ENCODE measurements at places on chromosomes 7 and 10.

- no peaks in the 10 kb centered on the region for H3K36me3 ChIP-seq
- H3K27me3 ChIP-seq = no peaks in the 10 kb centered on the region
- DNase-seq = no peak
- no peak overlapping the region for H3K4me3 ChIP-seq
- no peaks in the 10 kb centered on the region for H3K4me1 ChIP-seq
Measured at GRCh38 chr7:97219237-97219636, 101.7 kb downstream of the SDHAF3 start.

DNA sequence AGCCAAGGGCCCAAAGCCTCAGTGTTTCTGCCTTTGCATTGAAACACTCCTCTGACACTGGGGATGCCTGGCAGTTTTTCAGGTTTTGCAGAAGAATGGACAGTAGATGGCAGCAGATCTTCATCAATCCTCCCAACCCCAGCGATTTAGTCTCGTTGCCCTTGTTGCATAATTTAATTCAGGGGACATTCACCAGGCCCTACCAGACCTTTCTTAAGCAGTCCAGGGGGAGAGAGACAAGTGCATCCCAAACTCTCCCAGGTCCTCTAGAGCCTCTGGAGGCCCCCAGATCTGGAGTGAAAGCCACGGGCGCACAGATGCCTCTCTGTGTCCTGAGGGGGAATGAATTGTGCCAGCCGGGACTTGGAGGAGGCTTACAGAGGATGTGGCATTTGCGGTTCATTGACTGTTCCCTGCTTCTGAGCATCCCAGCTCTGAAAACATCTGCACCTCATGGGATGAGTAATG, 29.6 kb downstream of the MINDY4 start:
- no peak overlapping the region for H3K27ac ChIP-seq
- H3K27me3 ChIP-seq = no peaks in the 10 kb centered on the region

GRCh38 chr7:12431886-12432556, 28.4 kb upstream of the VWDE start:
- no peak for DNase-seq
- no peak overlapping the region for H3K27ac ChIP-seq
- H3K27me3 ChIP-seq = no peaks in the 10 kb centered on the region

- H3K4me1 ChIP-seq = no peaks in the 10 kb centered on the region
- H3K4me3 ChIP-seq = peak within 1 kb of the TSS; percentile 53
- H3K27me3 ChIP-seq = peaks cover 25% of the 10 kb centered on the region
- no peaks in the 10 kb centered on the region for H3K36me3 ChIP-seq
Measured at GRCh38 chr10:13528875-13529713, at the start of gene BEND7. BEND7 (minus strand) TSS chr10:13529014; CDS start chr10:13528533, 481 bp downstream.

DNA sequence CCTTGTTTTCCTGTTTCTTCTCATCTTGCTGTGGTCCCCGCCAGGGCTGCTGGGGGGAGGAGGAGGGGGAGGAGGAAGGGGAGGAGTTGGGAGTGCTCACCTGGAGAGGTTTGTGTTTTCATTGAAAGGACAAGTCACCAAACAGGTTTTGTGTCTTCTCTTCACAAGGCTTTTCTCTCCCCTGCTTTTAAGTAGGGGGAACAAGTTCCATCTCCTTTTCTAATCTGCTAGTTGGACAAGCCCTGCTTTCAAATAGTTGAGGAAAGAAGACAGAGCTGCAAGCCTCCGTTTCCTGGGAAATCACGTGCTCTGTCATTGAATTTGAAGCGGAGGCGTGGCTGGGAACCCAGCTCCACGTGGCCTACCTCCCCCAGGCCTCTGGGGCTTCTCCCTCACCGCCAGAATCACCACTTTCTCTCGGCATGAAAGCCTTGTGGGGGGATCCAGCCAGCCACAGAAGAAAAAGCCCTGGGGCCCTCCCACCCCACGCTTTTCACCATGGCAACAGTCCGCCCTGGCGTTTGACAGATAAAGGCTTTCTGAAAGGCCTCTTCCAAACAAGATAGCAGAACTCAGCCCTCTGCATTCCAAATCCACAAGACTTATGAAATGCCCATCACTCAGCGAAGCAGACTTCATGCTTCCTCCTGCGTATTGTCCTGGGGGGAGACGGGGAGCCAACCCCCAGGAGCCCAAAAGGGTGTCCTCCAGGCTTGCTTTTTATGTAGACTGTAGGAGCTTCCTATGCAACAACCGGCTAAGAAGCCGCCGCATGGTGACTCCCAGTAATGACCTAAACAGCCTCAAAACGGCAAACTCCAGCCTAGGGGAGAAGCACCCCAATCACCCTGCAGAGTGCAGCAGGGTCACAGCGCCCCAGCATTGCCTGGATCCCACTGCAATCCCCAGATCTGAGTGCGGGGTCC, 51.7 kb downstream of the PROSER2 start:
- H3K4me3 ChIP-seq = no peak overlapping the region
- no peak for DNase-seq
- H3K4me1 ChIP-seq = no peaks in the 10 kb centered on the region
- H3K36me3 ChIP-seq = no peaks in the 10 kb centered on the region
- peaks cover 24% of the 10 kb centered on the region for H3K27me3 ChIP-seq
- H3K27ac ChIP-seq = no peak overlapping the region

DNA sequence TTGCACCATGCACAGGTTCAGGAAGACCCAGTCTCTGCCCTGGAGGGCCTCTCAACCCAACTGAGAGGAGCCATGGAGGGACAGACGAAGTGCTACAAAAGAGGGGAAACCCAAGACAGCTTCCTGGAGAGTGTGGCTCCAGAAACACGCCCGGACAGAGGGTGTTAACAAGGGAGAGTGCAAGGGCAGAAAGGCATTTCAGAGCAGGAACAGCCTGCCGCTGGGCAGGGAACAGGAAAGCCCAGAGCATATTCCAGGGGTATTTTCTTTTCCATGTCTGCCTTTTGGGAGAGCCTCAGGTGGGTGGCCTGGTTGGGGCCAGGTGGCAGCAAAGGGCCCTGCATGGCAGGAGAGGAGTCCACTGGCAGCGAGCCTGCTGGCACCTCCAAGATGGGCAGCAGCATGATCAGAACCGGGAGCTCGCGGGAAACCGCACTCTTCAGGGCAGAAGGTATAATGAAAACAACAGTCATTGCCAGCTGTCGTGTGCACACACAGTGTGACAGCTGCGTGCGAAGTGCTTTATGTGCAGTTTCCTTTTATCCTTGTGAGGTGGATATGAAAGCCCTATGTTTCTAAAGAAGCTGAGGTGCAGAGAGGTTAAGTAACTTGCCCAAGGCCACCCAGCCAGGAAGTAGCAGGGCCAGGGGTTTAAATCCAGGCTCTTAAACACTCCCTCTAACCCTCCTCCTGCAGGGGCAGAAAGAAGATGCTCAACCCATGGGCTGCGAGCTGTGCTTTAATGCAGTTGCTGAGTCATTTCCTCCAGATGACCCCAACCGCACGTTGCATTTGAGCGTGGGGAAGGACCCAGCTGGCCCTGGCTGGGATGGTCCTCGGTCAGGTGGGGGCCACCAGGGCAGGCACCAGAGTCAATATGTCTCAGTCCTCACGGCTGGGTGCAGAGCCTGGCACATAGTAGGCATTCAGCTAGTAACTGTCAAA, 128.6 kb downstream of the OAT start:
- H3K4me1 ChIP-seq = peaks cover 35% of the 10 kb centered on the region
- H3K27ac ChIP-seq = peak overlapping the region; percentile 84
- no peaks in the 10 kb centered on the region for H3K27me3 ChIP-seq
- DNase-seq = peak; percentile 94

DNA sequence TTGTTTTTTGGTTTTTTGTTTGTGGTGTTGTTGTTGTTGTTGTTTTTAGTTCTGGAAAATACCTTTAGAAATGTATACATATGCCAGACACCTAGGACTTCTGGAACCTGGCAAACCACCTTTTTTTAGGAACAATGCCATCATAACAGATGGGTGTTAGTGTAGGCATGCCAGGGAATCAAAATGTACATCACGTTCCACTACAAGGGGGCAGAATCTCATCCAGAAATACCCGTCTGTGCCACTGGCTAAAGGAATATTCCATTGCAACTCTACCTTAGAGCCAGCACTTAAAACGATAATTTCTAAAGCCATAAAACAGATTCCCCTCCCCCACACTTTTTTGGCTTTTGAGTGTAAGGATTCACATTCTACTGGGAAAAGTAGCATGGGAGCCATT, 239.8 kb downstream of the ETV1 start:
- H3K27me3 ChIP-seq = no peaks in the 10 kb centered on the region
- no peak for DNase-seq
- H3K4me1 ChIP-seq = no peaks in the 10 kb centered on the region
- no peak overlapping the region for H3K27ac ChIP-seq
- no peak overlapping the region for H3K4me3 ChIP-seq
- H3K36me3 ChIP-seq = no peaks in the 10 kb centered on the region

DNA sequence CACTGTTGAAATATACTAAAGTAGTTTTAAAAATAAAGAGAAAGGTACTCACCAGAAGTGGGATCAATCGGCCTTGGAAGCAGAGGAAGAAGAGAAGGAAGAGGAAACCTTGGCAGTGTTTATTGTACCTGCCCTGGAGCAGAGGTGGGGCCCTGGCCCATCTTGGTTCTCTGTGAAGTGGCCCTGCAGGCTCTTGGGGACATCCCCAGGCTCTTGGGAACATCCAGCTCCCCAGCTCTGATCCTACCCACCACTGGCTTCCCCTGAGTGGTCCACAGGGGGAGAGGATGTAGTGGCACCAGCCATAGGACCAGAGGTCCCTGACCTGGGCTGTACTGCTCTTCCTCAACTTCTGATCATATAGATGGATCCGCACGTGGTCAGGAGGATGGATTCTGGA, 22.3 kb upstream of the RET start:
- no peak overlapping the region for H3K4me3 ChIP-seq
- no peak for DNase-seq
- H3K27me3 ChIP-seq = no peaks in the 10 kb centered on the region
- H3K27ac ChIP-seq = no peak overlapping the region

- peaks cover 47% of the 10 kb centered on the region for H3K4me1 ChIP-seq
- peak; percentile 77 for DNase-seq
- H3K4me3 ChIP-seq = peak overlapping the region; percentile 20
- H3K27me3 ChIP-seq = no peaks in the 10 kb centered on the region
- H3K27ac ChIP-seq = peak overlapping the region; percentile 77
Measured at GRCh38 chr10:87534173-87534858, 29.6 kb downstream of the MINPP1 start.

GRCh38 chr7:28075674-28076358, 104.8 kb downstream of the JAZF1 start:
- H3K36me3 ChIP-seq = no peaks in the 10 kb centered on the region
- no peaks in the 10 kb centered on the region for H3K27me3 ChIP-seq
- peaks cover 6% of the 10 kb centered on the region for H3K4me1 ChIP-seq
- H3K4me3 ChIP-seq = no peak overlapping the region
- no peak overlapping the region for H3K27ac ChIP-seq
- no peak for DNase-seq

GRCh38 chr7:23276947-23277346, 22.2 kb upstream of the MALSU1 start:
- H3K4me3 ChIP-seq = no peak overlapping the region
- no peak overlapping the region for H3K27ac ChIP-seq
- no peaks in the 10 kb centered on the region for H3K27me3 ChIP-seq
- no peaks in the 10 kb centered on the region for H3K36me3 ChIP-seq
- peaks cover 10% of the 10 kb centered on the region for H3K4me1 ChIP-seq

DNA sequence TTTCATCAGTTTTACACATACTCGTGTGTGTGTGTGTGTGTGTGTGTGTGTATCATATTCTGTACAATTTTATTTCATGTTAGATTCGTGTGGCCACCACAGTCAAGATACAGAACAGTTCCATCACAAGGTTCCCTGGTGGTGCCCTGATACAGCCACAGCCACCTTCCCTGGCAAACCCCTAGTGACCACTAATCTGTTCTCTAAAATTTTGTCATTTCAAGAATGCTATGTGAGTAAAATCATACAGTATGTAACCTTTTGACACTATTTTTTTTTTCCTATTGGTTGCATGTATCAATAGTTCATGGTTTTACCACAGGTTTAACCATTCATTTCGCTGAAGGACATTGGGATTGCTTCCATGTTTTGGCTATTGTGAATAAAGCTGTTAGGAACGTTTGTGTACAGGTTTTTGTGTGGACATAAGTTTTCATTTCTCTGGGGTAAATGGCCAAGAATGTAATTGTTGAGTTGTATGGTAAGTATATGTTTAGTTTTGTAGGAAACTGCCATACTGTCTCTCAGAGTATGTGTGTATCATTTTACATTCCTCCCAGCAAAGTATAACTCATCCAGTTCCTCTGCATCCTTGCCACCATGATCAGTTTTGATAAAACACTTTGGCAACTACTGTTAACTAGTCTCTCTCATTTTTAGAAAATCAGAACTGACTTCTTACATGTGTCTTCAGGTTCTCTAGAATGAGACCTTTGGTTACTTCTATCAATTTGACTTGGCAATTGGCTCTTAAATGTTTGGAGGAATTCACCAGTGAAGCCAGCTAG, 20.6 kb downstream of the KLHDC10 start:
- 0 out of 2 replicates have a peak, but pooled peaks cover 5% of the 10 kb centered on the region for H3K4me1 ChIP-seq
- no peak overlapping the region for H3K4me3 ChIP-seq
- no peaks in the 10 kb centered on the region for H3K27me3 ChIP-seq
- H3K36me3 ChIP-seq = no peaks in the 10 kb centered on the region

DNA sequence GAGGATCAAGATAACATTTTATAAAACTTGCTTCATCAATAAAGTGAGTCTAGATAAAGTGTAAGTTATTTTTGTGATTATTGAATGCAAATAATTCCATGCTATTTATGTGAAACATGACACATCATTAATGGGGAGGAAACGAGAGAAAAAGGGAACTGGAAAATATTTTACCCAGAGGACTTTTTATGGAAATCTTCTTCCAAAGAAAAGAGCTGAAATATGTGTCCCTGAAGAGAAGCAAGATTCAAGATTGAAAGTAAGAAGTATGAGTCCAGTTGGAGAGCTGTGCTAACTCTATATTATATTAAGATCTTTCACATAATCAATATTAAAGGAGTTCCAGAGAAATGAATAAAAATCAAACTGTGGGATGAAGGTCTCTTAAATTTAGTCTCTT, 1361.8 kb downstream of the GATA3 start:
- H3K4me3 ChIP-seq = no peak overlapping the region
- no peaks in the 10 kb centered on the region for H3K36me3 ChIP-seq
- H3K4me1 ChIP-seq = no peaks in the 10 kb centered on the region
- no peak for DNase-seq

DNA sequence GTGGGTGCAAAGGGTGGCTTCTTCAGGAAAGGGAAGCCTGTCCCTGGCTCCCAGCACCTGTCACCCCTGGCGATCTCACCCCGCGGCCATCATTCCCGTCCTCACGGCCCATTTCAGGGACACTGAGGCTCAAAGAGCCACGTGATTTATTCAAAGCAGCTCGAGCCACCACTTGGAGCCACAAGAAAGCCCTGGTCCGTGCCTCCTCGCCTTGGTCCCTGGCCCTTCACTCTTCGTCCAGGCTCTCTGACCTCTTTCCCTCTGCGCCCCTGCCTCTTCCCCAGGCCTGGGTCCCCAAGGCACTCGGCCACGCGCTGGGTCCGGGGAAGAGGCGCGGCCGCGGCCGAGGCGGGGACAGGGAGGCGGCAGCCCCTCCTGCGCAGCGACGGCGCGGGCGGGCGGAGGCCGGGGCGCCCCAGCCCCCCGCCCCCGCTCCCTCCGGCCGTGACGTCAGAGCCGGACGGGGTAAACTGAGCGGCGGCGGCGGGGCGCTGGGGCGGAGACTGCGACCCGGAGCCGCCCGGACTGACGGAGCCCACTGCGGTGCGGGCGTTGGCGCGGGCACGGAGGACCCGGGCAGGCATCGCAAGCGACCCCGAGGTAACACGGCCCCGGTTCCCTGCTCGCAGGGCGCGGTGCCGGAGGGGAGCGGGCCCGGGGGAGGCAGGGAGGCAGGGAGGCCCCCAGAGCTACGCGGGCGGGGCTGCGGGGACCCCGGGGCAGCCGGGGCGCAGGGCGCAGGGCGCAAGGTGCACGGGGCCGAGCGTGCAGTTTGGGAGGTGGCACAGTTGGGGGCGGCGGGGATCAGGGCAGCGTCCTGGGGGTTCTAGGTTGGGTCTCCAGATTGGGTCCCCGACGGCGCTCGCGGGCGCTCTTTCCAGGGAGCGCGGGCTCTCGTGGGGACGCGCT, at the start of gene SLC18A2:
Gene SLC18A2, plus strand, starts transcription at position 494 of the 909 bp plus-strand sequence. CDS start 580 bp downstream, outside the sequence.
- no peak within 1 kb of the TSS for H3K4me3 ChIP-seq
- no peak within 1 kb of the TSS for H3K27ac ChIP-seq
- H3K4me1 ChIP-seq = no peaks in the 10 kb centered on the region
- H3K27me3 ChIP-seq = no peaks in the 10 kb centered on the region

All from MM.1S (cell line).